Neural progenitor cell (in vitro differentiated cells): ENCODE measurements at places on chromosomes 16 and 17. TPM values are rescaled to one million over a fixed set of nuclear protein-coding genes. Genes with fewer than 3 reads are reported as not detected.

- H3K4me3 ChIP-seq, result no peak overlapping the region
- H3K4me1 ChIP-seq, result peaks cover 24% of the 10 kb centered on the region
- no peak overlapping the region for H3K27ac ChIP-seq
These were observed 13.4 kb downstream of the NATD1 start for GRCh38 chr17:21239680-21240368.

DNA sequence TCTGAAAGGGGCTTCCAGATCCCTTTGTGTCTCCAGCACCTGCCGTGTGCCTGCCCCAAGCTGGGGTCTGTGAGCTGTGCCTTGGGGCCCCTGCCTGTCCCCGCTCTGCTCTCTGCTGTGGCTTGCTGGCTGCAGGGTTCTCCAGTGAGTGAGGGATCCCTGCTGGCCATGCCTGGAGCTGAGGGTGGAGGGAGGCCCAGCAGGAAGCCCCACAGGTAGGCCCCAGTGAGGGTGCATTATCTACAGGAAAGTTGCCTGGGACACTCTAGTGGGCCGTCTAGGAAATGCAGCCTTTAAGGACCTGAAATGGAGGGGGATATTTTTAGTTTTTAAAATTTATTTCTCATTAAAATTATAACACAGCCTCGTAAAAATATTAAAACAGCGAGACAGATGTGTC is 50.9 kb downstream of the JPH3 start:
- no peaks in the 10 kb centered on the region for H3K27me3 ChIP-seq
- no peak for DNase-seq
- H3K27ac ChIP-seq, result no peak overlapping the region
- peaks cover 7% of the 10 kb centered on the region for H3K4me1 ChIP-seq
- H3K36me3 ChIP-seq, result no peaks in the 10 kb centered on the region

CLEC3A gene
- total RNA-seq, result not detected in 2 replicates

PDIA2 gene
- 0.53 TPM in 1 of 2 replicates, not detected in the other for total RNA-seq

DNA sequence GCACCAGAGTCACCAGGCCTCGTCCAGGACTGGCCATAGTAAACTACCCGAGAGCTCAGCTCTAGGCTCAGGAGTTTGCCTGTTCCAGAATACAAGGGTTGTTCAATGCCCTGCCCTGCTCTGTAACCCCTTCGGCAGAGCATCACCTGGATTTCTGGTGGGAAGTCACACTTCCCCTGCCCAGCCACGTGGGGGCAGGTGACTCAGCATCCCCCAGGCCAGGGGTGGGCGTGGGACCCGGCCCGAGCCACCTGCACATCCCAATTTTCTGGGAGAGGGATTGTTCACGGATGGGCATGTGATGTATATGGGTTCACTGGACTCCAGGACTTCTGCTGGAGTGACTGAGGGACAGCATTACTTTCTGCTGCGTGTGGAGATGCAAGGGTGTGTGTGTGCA is 25.8 kb downstream of the COX4I1 start:
- H3K27ac ChIP-seq, result no peak overlapping the region
- H3K4me1 ChIP-seq, result no peaks in the 10 kb centered on the region
- H3K4me3 ChIP-seq, result no peak overlapping the region

PMFBP1 gene
- 0.96 and 12.8 TPM in 2 replicates for total RNA-seq

DNA sequence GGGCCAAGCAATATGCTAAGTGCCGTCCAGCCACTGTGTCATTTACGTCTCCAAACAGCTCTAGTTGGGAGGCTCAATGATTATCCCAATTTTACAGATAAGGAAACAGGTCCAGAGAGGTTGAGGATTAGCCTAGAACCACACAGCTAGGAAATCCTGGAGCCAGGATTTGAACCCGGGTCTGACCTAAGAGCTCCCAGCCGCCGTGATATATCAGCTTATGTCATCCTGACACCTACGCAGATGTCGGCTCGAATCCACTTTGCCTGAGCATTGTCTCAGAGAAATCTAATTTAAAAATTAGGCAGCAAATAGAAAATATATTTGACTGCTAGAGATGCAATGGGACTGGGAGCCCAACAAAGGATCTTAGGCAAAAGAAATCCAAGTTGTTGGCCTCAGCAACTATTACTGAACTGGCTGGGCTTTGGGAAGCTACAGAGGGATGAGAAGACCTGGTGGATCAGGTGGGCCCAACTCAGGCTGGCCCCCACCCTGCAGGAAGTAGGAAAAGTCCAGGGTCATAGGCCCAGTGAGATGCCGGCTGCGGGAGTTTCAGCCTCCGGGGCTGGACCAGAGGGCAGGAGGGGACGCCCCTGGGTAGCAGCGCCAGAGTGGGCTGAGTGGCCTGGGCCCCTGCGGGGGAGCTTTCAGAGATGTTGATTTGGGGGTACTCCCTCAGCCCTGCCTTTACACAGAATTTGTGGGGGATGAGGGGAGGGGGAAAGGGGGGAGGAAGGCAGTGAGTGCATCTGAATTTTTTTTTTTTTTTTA is 35.1 kb upstream of the IL21R start:
- H3K4me3 ChIP-seq, result no peak overlapping the region
- no peak overlapping the region for H3K27ac ChIP-seq
- DNase-seq, result no peak
- H3K4me1 ChIP-seq, result no peaks in the 10 kb centered on the region
- no peaks in the 10 kb centered on the region for H3K36me3 ChIP-seq

GRCh38 chr17:81976332-81977210 is 858 bp upstream of the ASPSCR1 start:
- no peak overlapping the region for H3K27ac ChIP-seq
- peaks cover 35% of the 10 kb centered on the region for H3K27me3 ChIP-seq
- peak; percentile 39 for DNase-seq
- H3K4me3 ChIP-seq, result peak overlapping the region; percentile 96

GRCh38 chr16:76197900-76198299 is 79.3 kb upstream of the CNTNAP4 start:
- H3K36me3 ChIP-seq, result no peaks in the 10 kb centered on the region
- H3K4me3 ChIP-seq, result no peak overlapping the region
- peaks cover 28% of the 10 kb centered on the region for H3K4me1 ChIP-seq
- no peak for DNase-seq
- no peaks in the 10 kb centered on the region for H3K27me3 ChIP-seq

PRAC2 gene
- total RNA-seq, result not detected in 2 replicates

CDH8 gene
- 23.7 and 31.4 TPM in 2 replicates for total RNA-seq

DNA sequence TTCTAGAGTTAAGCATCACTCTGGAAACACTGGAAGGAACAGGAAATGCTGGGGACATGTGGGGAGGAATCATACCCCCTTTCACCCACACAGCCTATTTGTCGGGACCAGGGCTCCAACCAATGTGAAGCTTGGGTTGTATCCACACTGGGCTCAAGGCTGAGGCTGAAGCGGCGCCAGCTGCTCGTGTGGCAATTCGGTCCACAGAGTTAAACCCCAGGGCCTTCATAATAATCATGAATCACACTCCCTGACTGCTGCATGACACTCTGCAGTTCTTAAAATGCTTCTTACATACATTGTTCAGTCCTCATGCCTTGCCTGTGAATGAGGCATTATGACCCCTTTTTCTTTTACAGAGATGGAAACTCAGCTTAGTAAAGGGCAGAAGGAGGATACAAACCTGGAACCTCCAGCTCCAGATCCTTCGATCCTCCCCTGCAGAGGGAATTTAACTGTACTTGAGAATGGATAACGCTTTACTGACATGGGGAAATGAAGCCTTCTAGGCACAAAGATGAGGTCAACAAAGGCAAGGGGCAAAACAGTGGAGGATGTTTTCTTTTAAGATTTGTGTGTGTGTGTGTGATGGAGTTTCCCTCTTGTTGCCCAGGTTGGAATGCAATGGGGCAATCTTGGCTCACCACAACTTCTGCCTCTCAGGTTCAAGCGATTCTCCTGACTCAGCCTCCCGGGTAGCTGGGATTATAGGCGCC is 72.7 kb downstream of the SOX9 start:
- no peak for DNase-seq
- no peaks in the 10 kb centered on the region for H3K4me1 ChIP-seq
- H3K27me3 ChIP-seq, result no peaks in the 10 kb centered on the region
- H3K27ac ChIP-seq, result no peak overlapping the region
- H3K4me3 ChIP-seq, result no peak overlapping the region

KRTAP3-2 gene
- total RNA-seq, result not detected in 2 replicates

- H3K4me3 ChIP-seq, result peak overlapping the region; percentile 98
- H3K27ac ChIP-seq, result no peak overlapping the region
- no peaks in the 10 kb centered on the region for H3K36me3 ChIP-seq
- H3K27me3 ChIP-seq, result peaks cover 10% of the 10 kb centered on the region
These were observed 699 bp downstream of the MPRIP start for GRCh38 chr17:17042851-17043460.

GRCh38 chr16:85327731-85328675 is 215.7 kb upstream of the CIBAR2 start:
- H3K36me3 ChIP-seq, result no peaks in the 10 kb centered on the region
- peaks cover 23% of the 10 kb centered on the region for H3K27me3 ChIP-seq
- H3K27ac ChIP-seq, result peak overlapping the region; percentile 94
- peaks cover 38% of the 10 kb centered on the region for H3K4me1 ChIP-seq
- H3K4me3 ChIP-seq, result peak overlapping the region; percentile 40
- peak; percentile 96 for DNase-seq

DNA sequence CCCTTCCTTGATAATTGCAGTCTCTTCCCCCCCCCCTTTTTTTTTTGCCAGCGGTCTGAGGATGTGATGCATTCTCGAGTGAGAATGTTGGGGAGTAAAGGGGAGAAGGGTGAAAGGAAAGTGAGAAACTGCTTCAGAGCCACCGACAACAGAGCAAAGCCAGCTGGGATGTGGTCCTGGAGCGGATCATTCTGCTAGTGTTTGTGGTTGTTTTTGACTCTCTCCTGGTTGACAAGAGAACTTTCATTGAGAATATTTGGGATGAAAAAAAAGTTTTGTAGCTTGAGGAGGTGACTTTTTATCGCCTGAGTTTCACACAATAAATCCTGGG is 1.3 kb downstream of the NF1 start:
- no peaks in the 10 kb centered on the region for H3K27me3 ChIP-seq
- H3K27ac ChIP-seq, result peak overlapping the region; percentile 95
- no peak for DNase-seq
- H3K4me3 ChIP-seq, result peak overlapping the region; percentile 81
- H3K36me3 ChIP-seq, result no peaks in the 10 kb centered on the region

SLC38A8 gene
- not detected in 2 replicates for total RNA-seq

DNA sequence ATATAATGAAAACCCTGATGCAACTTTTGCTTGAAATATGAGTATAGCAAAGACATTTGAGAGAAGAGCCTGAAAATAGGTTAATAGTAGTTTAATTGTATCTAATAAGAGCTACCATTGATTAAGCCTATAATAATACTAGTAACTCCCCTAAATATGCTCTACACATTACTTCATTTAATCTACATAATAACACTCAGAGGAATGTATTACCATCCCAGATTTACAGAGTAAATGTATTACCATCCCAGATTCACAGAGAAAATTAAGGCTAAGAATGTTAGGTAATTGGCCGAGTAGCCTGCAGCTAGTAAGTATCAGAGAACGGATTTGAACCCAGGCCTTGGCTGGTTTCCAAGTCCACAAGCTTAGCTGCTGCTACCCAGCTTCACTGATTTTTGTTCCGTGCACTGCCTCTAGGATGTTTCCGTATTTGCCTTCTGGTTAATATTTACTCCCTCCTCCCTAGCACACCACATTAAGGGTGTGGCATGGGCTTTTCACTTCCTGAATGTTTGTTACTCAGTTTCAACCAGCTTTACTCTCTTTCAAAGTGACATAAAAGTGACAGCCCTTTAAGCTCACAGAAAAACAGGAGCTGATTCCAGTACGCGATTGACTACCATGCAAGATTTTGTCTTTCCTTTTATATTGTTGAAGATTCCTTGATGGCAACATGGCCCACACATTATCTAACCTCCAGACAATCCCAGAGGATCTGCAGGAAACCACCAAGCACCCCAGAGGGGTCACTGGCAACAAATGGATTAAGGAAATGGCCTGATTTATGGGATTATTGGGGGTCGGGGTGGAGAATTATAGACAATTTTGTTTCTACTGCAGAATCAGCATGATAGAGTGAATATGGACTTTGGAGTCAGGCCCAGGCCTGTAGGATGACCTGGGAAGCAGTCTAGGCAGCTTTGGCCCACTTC is 26.7 kb upstream of the TOX3 start:
- no peak for DNase-seq
- H3K4me3 ChIP-seq, result no peak overlapping the region
- peaks cover 21% of the 10 kb centered on the region for H3K4me1 ChIP-seq
- H3K27ac ChIP-seq, result no peak overlapping the region
- no peaks in the 10 kb centered on the region for H3K27me3 ChIP-seq

DNA sequence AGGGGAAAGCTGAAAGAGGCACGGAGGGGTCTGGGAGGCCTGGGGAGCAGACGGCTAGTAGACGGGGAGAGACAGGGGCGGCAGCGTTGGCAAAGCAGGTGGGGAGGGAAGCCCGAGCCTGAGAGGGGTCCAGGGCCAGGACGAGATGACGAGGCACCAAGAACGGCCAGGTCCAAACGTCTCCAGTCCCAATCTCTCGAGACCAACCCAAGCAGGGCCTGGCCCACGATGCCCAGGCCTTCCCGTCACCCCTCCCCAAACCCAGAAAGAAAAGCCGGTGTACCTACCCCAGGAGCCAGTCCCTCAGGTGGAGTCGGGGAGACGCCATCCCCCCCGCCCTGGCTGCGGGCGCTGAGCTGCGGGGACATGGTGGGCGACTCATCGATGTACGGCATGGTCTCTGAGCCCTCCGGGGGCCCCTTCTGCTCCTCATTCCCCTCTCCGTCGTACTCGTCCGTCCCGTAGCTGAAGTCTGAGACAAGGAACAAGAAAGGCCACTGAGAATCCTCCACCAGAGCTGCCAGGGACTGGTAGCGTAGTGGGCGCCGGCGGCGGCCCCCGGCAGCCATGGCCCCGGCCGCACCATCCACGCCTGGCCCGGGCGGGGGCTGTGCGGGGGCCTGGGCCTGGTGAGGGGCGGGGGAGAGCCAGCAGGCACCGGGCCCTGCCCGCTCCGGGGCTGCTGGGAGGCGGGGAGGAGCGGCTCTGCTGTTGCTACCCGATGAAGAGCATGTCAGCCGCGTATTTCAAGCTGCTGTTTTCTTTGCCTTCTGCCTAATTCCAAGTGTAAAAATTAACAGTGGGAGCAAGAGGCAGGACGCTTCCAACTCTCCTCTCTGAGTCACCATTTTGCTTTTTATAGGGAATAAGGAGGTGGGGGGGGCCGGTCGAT is 54.6 kb downstream of the ABR start:
- H3K27me3 ChIP-seq, result no peaks in the 10 kb centered on the region
- no peaks in the 10 kb centered on the region for H3K36me3 ChIP-seq
- H3K27ac ChIP-seq, result no peak overlapping the region
- DNase-seq, result no peak

NBR1 gene
- 67.4 and 76.5 TPM in 2 replicates for total RNA-seq

CCL17 gene
- not detected in 2 replicates for total RNA-seq
